ENCODE measurements at places on chromosomes 3 and 15.

GRCh38 chr3:189042832-189043231 is 128.9 kb upstream of the TPRG1 start:
- DNase-seq: no peak

DNA sequence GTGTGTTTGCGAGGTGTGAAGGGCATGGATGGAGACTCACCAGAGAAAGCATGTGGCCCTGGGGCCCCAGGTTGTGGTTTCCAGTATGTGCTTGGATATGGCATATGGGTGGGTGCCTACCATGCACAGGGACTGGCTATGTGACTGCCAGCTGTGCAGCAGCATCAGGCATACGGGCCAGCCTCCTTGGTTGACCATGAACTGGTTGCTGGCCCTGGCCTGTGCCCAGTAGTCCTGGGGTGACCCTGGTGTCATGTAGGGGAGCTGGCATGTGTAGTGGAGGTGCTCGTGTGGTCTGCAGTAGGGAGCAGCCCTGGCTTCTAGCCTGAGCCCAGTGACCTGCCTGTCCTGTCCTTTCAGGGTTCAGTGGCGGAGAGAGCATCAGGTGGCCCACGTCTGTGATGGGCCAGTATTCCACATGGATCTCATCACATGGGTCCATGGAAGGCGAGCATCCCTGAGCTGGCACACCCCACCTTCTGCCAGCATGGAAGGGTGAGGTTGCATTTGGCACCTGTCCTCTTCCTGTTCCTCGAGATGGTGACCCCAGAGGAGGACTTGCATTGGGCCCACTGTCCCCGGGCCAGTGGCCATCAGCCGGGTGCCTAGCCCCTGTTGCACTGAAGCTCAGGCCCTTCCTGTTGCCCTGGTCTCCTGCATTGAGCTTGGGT is 228.9 kb downstream of the SNRPN start:
- DNase-seq: peak; percentile 53

- DNase-seq: no peak
Measured at GRCh38 chr15:94327356-94327936, 96.1 kb downstream of the MCTP2 start.

- no peak for DNase-seq
Measured at GRCh38 chr3:139301183-139301582, 42.6 kb upstream of the MRPS22 start.

GRCh38 chr3:46393011-46393410 is 13.9 kb downstream of the CCR5AS start:
- DNase-seq: no peak

- DNase-seq: peak; percentile 90
Measured at GRCh38 chr3:46538803-46539442, 27.2 kb downstream of the LRRC2 start.

- no peak for DNase-seq
Measured at GRCh38 chr3:46024131-46024530, 3.2 kb downstream of the XCR1 start.

DNA sequence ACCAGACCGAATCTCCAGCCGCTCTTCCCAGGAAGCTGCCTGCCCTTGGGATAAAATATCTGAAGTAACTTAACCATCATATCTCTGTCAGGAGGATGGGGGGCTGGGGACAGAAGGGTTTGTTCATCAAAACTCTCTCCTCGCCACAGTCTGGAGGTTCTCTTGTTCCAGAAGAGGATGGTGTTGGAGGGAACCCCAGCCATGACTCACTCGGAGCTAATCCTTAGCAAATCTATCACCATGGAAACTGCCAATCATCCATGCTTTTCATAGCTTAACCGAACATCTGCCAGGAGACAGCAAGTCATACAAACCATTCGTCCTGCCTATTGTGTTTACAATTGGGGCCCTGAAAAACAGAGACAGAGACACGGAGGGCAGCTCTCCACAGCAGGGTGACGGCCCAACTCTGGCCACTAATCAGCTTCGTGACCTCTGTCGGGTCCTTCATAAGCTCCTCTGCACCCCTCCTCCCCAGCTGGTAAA is 73.8 kb upstream of the HEG1 start:
- DNase-seq: no peak

GRCh38 chr3:156332304-156332703 is 211.9 kb downstream of the KCNAB1 start:
- no peak for DNase-seq

DNA sequence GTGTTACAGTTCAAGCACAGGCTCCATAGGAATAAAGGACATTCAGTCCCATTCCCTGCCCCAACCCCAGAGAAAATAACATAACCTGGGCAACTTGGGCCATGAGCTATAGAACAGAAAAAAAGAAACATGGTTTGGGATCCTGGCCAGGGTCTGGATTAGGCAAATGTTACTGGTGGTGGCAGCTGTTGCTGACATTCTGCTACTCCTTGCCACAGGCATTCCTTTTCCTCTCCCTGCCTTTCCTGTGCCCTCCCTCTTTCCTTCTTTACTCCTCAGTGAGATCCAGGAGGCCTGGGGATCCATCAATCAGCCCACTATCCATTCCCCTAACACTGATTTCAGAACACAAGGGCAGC is 129.1 kb downstream of the NTRK3 start:
- DNase-seq: no peak

DNA sequence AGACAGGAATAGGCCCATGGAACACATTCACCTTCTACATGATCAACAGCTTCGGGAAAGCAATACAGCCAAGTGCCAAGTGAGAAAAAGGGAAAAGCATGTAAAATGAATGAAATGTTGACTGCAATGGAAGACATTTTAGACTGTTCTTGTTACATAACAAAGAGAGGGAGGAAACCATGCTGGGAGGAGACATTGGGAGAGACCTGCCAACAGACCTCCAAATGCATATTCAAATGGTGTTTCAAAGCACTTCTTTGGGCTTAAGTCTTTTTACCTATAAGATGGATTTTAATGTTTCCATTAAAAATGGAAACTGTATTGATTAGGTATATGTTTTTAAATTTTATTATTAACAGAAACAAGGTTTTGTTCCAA is 350.0 kb upstream of the THBS1 start:
- no peak for DNase-seq

DNA sequence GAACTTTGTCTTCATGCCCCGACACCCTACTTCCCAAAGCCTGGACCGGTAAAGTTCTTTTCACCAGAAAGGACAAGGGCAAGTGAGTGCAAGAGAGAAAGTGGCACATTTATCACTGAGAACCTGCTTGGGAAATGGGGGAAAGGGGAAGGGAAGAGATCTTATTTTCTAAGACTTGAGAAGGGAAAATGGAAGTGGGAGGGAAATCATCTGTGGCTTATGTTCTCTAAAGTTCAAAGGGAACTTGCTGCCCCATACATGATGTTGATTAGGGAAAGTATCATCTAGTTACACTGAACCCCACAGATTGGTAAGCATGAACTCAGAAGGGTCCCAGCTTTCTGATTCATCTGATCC is 199.5 kb upstream of the LPP start:
- DNase-seq: no peak

DNA sequence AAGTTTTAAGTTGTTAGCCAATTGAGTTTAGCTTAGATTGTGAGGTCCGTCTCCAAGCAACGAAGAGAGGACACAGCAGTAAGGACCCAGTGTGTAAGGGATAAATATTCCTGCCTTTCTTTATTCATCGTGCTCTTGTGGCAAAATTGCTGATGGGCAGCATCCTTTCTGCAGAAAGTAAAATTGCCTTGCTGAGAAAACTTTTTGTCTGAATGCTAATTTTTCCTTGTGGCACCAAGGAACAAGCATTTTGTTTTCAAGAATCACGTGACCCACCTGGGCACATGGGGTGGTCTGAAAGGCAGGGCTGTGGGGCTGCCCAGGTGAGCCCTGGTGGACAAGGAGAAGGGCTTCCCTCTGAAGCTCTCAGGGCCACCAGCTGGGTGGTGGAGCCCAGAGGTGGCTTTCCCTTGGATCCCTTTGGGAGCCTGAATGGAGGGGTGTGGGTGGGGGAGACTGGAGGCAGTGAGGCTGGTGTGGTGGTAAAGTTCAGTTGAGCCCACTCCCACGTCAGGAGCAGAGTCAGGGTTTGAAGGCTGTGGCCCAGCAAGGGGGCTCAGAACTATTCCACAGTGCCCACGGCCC is 24.0 kb upstream of the TMCC1 start:
- DNase-seq: no peak

- peak; percentile 81 for DNase-seq
Measured at GRCh38 chr3:128794770-128795649, 69.0 kb downstream of the RAB7A start.

GRCh38 chr3:185866555-185866954 is 41.7 kb upstream of the IGF2BP2 start:
- DNase-seq: no peak

DNA sequence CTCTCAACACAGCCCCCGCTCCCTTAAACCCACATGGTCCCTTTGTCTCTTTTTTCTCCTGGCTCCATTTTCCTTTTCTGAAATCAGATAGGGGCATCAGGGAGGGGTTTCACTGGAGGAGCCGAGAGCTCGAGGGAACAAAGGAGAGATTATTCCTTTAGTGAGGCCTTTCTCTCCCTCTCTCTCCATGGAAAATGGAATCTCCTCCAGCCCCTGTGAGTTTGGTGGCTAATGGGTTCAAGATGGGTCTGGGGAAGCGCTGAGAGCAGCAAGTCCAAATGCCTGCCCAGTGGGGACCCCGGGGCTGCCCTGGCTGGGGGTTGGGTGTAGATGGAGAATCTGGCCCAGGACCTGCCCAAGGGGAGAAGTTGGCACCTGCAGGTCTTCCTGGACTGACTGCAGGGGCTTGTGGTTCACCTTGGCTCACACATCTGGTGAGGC is 56.8 kb downstream of the ITGA11 start:
- peak; percentile 22 for DNase-seq

- DNase-seq: no peak
Measured at GRCh38 chr3:194086388-194087075, 49.4 kb upstream of the HES1 start.

GRCh38 chr3:105869531-105869833 is 670 bp upstream of the CBLB start:
- no peak for DNase-seq

GRCh38 chr3:9978710-9979305 is 7.8 kb downstream of the EMC3 start:
- no peak for DNase-seq

GRCh38 chr3:61114316-61114953 is 136.8 kb downstream of the FHIT start:
- DNase-seq: no peak

DNA sequence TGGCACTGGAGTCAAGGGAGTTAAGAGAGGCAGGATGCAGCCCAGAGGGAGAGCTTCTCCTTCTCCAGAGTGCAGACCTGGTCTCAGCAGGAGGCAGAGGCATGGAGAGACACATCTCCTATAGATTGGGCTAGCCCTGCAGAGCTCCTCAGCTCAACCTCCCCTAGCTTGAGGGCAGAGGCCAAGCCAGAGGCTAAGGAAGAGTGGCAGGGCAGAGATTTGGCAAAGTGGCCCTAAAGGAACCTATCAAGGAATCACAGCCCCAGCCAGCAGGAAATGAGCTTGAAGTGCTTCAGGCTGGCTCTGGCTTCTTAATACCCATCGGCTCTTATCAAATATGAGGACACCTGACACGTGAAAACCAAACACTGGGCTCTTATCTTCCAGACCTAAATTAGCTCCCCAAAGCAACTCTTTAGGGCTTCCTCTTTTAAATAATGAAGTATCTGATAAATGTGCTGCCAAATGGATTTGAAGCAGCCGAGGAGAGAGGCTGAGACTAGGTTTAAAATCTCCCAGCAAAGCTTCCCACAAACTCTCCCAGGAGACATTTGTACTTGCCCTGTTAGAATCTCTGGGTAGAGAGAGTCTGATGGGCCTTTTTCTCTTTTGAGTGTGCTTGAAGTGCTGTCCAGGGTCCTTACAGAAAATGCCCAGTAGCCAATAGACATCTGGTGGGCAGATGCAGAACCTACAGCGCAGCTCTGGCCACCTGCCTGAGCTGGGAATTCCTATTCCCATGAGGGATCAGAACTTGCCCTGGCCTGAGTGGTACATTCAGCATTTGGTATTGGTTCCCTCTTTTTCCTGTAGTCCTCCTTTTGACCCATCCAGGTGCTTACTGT is 271.4 kb downstream of the CLSTN2 start:
- DNase-seq: no peak

GRCh38 chr3:178439504-178439903 is 96.7 kb upstream of the KCNMB2 start:
- DNase-seq: no peak

GRCh38 chr3:102661707-102662497 is 227.1 kb downstream of the ZPLD1 start:
- no peak for DNase-seq

DNA sequence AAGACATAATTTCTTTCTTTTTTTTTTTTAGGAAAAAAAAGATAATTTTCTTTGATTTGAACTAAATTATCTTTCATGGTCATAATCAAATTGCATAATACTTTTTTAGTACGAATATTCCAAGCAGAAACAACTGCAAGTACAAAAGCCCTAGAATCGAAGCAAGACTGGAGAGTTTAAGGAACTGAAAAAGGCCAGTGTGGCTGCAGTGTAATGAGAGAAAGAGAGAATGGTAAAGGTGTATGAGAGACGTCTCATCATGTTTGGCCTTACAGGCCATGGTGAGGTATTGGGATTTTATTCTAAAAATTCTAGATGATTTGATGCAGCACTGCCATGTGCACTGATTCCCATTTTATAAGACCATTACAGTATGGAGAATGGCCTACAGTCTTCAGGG is 180.9 kb downstream of the SUCNR1 start:
- no peak for DNase-seq

- no peak for DNase-seq
Measured at GRCh38 chr3:11274566-11275142, 2.5 kb downstream of the ATG7 start.

- DNase-seq: no peak
Measured at GRCh38 chr3:175059788-175060187, 200.7 kb downstream of the NAALADL2 start.

GRCh38 chr3:124627501-124627908 is 102.7 kb upstream of the UMPS start:
- DNase-seq: no peak

DNA sequence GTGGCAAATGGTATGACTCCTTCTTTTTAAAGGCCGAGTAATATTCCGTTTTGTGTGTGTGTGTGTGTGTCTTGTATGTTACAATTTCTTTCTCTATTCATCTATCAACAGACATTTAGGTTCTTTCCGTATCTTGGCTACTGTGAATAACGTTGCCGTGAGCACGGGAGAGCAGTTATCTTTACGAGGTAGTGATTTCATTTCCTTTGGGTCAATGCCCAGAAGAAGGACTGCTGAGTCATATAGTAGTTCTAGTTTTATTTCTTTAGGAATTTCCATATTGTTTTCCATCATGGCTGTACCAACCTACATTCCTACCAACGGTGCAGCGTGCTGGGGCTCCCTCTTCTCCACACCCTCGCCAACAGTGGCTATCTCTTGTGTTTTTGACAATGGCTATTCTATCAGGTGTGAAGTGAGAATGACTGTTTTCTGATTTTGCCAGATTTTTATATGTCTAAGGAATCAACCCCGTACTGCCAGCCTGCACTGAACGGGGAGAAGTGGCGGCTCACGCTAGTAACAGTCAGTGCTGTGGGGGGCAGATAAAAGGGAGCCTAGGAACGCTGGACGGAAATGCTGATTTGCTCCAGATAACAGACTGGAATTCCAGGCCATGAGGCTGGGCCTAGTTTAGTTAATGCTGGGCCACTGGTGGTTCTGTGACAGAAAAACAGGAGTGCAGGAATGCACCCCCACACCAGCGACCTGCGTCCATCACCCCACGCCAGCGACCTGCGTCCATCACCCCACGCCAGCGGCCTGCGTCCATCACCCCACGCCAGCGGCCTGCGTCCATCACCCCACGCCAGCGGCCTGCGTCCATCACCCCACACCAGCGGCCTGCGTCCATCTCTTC is 168.1 kb downstream of the XXYLT1 start:
- no peak for DNase-seq

Data from activated effector memory CD4-positive, alpha-beta T cell treated with anti-CD3 and anti-CD28 coated beads, Interleukin-2, amount 50 U/mL, for 16 hours (primary cell).